ENCODE measurements at places on chromosomes 13 and 19.

GRCh38 chr13:113598481-113598880 is 13.9 kb downstream of the TFDP1 start:
- DNase-seq, result peak; percentile 34

- DNase-seq, result no peak
These were observed 3.4 kb downstream of the CC2D1A start for GRCh38 chr19:13909430-13909829.

DNA sequence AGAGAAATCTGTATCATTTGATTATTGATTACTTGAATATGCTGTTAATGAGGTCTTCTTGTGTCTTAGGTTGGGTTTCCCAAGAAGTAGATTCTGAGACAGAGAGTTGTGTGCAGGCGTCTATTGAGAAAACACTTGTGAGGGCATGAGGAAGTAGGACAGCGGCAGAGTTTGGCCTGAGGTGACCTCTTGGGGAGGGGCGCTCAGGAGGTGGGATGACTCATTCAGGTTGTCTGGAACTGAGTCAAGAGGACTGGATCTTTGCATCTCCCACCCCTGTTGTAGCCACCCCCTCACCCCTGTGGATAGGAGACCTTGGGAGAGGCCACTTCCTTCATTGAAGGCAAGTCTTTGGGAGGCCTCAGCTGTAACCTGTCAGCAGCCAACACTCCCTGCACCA is 35.2 kb upstream of the WDFY2 start:
- DNase-seq, result no peak

DNA sequence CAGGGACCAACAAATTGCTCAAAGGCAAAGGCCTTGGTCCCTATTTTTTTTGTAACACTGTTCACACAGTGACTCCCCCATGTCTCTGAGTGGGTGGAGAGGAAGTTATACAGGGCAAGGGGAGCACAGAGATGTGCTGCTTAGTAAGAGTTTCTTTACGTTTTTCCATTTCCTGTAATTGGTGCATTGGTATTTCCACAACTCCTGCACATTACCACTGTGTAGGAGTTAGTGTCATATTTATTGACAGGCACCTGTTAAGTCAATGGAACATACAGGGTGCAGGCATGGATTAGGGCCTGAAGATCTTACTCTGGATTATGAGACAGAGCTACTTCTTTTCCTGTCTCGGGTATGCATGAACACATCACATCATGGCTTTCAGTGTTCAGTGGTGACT is 45.2 kb downstream of the SOX21 start:
- DNase-seq, result no peak

DNA sequence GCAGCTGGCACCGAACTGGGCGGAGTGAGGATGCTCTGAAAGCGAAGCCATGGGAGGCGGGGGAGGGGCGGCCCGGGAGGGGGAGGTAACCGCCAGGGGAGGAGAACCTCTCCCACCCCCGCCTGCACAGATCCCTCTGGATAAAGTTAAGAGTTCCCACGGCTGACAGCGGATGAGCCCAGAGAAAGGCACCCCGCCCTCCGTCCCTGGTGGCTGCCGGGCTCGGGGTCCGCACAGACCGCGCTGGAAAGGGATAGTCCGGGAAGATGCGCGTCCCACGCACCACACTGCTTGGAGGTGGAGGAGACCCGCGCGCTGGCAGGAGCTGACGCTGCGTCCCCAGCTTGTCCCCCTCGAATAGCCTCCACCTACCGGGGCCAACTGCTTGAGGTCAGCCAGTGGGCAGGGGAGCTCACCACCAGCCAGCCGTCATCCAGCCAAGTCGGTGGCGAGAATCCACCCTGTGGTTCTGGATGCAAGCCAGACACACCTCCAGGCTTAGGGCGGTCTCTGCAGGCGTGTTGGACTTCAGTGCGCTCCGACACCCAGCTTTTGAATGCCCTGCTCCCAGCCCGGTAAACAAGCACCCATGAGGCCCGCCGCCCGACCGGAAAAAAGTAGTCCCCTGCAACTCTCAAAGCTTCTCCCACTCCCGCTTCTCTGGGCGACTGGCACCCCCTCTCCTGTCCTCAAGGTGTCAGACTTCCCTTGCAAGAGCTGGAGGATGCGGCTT is at the start of gene TRPC4:
TSS of gene TRPC4 (minus strand) at position 17 of the 733 bp plus-strand sequence. CDS start 86,439 bp downstream, outside the sequence.
- peak; percentile 70 for DNase-seq

GRCh38 chr13:47036294-47037008 is 139.6 kb upstream of the HTR2A start:
- no peak for DNase-seq

DNA sequence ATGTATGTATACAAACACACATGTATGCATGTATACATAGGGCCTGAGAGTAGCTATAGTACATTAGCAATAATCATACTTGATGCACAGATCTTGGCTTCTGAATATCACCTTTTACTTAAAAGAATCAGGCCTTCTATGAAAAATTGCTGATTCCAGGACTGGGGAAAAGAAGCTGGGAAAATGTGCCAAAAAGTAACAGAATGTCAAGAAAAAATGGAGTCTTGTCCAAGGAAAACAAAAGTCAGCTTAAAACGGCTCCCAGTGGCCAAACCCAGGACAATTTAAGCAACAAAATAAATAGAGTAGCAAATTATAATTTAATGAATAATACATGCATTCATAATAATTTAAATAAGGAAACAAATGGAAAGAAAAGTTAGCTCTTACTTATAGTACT is 2104.9 kb downstream of the PCDH9 start:
- DNase-seq, result no peak

Data from left forelimb (tissue), 1 donor.